ENCODE measurements at places on chromosomes 2 and 18.

DNA sequence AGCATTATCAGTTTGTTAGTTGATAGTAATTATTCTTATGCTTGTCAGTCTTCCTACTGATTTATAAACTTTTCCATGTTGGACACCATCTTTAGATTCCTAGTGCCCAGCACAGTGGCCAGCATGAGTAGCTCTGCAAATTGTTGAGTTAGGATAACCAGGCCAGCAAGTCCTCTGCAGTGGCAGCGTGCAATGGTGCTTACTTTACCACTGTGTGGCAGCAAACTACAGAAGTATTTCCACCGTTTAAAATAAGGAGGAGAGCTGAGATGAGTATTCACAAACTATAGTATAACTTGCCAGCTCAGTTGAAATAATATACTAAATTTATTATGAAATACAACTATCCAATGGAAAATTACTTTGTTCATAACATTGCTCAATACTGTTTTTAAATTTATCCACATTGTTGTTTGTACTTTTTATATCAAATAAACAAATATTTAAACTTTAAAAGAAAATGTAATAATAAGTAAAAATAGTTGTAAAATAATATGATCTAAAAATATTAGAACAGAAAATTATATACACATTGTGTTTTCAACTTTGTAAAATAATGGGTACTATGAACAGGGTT, 9.3 kb upstream of the THADA start:
- DNase-seq = no peak

- DNase-seq = no peak
Observed at GRCh38 chr18:37419866-37420265, 145.7 kb downstream of the CELF4 start.

DNA sequence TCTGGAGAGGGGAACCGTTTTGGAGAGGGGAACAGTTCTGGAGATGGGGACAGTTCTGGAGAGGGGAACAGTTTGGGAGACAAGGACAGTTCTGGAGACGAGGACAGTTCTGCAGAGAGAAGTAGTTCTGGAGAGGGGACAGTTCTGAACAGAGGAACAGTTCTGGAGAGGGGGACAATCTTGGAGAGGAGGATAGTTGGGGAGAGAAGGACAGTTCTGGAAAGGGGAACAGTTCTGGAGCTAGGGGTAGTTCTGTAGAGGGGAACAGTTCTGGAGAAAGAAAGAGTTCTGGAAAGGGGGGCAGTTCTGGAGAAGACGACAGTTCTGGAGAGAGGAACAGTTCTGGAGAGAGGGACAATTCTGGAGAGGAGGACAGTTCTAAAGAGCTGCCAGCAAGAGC, 745.9 kb downstream of the GALR1 start:
- DNase-seq = no peak

GRCh38 chr2:220455351-220455990, 828.0 kb downstream of the SLC4A3 start:
- no peak for DNase-seq

DNA sequence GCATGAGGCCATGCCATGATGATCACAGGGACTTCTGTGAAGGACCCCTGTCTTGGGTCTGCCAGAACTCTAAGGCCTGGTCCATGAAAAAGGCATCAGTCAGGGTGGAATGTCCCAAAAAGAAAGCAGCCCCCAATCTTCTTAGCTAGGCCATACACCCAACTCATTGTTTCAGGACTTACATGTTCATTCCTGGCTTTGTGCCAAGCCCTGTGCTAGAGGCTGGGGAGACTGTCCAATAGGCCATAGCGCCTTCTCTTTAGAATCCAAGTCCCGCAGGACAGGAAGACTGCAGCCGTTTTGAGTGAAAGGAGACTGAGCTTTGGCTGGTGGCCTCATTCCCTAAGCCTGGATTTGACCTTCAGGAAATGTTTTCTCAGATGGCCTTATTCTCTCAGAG, 247.3 kb downstream of the PRKCE start:
- no peak for DNase-seq

DNA sequence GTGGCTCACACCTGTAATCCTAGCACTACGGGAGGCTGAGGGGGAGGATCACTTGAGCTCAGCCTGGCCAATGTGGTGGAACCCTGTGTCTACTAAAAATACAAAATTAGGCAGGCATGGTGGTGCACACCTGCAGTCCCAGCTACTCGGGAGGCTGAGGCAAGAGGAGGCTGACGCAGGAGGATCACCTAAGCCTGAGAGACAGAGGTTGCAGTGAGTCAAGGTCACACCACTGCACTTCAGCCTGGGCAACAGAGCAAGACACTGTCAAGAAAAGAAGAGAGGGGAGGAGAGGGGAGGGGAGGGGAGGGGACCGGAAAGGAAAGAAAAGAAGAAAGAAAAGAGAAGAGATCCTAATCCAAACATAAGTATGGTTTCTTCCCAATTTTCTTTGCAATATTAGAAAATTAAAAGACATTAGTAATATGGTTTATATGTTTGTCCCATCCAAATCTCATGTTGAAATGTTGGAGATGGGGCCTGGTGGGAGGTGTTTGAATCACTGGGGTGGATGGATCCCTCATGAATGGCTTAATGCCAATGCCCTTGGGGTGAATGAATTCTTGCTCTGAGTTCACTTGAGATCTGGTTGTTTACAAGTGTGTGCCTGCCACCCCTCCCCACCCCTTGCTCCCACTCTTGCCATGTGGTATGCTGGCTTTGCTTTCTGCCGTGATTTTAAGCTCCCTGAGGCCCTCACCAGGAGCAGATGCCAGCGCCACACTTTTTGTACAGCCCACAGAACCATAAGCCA, 50.7 kb downstream of the TRIP12 start:
- DNase-seq = no peak

- no peak for DNase-seq
Observed at GRCh38 chr2:172097557-172098131, 5.1 kb downstream of the DLX2 start.

DNA sequence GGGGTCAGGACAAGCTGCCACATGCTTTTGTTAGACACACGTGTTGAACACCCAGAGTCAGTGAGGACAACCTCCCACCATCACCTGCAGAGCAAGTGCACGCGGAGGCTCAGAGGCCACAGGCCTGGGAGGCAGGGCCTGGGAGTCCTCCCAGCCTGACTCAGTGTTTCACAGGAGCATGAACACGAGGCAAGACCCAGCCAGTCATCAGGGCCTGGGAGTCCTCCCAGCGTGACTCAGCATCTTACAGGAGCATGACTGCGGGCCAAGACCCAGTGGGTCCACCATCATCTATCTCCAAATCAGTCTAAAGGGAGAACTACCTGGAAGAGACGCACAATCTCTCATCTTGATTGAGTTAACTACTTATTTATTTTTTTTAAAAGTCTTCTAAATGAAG, 112.6 kb upstream of the PXDN start:
- no peak for DNase-seq

DNA sequence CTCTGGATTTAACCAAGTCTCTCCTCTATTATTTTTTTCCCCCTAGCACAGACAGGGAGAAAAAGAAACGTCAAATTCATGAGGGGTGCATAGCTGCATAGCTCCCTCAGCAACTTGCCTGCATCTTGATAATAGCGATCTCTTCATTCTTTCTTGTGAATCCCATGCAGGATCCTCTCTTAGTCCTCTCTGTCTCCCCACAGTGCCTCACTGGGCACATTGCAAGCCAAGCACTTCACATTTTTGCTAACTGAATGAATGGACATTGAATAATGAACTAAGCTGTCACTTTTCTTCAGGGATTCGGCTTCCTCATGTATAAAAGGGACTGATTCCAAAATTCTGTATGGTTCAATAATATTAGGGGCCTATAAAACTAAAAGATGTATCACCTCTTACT, 2.9 kb upstream of the EPB41L3 start:
- DNase-seq = no peak

DNA sequence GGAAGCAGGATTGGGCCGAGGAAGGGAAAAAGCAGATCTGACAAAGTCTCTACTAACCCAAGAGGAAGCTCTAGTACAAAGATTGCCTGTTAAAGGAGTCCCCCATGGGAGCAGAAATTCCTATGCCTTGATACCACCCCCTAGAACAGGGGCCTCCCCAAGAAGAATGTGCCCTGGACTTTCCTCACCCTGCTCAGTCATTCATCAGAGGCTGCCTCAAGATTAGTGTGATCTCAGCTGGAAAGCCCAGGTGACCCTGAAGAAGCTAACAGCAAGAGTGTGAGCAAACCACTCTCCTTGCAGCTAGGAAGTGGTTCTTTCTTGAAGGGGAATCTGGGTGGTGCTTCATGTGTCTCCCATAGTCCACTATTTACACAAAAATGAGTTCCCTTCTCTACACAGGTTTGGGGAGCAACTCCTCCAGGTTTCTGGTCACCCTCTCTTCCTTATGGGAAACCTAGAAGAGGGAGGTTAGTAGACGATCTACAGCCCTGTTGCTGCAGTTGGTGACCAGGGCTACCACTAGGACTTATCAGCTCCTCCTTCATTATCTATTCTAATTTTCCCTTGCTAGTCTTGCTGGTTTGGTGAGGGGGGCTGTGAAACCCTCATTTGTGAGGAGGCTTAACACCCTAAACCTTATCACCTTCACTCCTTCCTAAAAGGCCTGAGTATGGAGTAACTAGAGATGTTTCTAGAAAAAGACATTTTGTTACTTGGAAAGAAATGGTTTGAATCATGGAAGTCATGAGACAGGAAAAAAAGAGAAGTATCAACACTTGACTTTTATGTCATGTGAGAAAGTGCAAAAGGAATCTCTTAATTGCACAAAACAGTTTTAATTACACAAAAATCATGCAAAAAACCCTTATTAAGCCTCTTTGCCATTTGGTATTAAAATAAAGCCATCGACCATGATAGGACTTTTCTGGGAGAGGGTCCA, 2.9 kb upstream of the WDR7 start:
- no peak for DNase-seq

GRCh38 chr2:142222715-142223114, 91.9 kb upstream of the LRP1B start:
- DNase-seq = no peak

DNA sequence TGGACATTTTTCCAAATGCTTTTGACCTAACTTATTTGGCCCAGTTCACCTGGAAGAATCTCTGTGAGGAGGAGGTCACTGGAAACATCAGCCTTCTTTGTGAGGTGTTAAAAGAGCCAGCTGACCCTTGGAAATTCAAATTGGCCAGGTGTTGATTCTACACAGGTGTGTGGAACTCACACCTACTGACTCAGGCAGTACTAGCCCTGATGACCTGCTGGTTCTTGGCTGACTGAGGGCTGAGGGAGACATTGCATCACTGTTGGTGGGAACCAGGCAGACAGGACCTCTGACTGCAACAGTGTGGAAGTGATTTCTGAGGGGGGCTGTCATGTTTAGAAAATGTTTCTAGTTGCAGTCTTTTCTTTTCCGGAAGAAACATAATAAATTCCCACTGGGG, 242.2 kb upstream of the LRRTM1 start:
- no peak for DNase-seq

DNA sequence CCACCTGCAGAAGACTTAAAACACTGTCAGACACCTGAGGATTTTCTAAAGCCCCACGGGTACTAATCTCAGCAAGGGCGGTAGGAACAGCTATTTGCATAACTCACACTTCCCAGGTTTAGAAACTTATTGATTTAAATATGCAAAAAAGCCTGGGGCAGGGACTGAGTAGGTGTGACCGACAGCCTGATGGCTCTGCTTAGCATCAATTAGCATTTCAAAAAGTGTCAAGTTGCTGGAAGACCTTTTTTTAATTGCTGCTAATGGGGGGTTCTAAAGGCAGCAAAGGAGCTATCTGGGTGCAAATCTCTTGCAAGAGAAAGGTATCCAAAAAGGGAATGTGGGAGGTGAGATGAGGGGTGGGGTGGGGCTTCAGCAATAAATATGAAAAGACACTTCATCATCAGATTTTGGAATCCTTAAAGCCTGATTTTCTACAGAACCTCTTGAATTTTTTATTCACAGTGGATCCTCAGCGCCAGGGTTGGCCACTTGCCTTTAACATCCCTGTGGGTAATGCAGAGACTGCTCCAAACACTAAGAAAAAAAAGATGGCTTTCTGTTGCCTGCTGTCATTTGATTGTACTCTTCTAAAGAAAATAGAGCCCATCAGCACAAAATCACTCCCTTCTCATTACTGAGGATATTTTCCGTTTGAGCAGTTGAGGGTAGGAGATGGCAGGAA, 121.1 kb upstream of the RMP24 start:
- DNase-seq = no peak

GRCh38 chr2:133382566-133382965, 185.7 kb downstream of the NCKAP5 start:
- no peak for DNase-seq

GRCh38 chr2:205130111-205130829, 552.0 kb upstream of the NRP2 start:
- DNase-seq = no peak

DNA sequence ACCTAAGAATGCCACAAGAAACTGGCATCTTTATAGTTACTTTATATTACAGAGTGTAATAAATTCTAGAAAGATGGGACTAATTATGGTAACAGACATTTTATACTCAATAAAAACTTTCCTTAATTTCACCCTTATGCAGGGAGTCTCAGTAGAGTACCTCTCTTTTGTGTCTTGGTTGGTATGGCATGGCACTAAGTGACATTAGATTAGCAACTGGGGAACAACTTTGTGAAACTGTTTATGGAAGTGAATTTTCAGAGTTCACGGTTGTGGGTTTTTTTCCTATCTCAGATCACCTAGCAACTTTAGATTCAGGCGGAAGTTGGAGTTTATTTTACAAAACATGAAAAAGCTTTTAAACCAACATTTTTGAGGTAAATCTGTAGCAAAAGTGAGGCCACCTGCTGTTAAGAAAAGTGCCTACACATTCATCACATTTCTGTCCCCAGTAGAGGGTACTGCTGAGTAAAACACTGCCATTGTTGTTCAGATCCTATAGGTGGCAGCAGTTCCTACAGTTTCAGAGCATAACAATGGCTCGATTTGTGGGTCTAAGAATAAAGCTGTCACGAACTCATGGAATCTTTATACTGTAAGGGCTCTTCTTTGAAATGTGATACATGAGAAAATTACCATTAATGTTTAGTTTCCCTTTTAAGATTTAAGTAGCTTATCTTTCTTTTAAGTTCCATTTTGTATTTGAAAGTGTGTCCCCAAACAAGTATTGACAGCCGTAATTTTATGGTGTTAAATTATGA, 117.6 kb downstream of the CAMKMT start:
- DNase-seq = no peak

DNA sequence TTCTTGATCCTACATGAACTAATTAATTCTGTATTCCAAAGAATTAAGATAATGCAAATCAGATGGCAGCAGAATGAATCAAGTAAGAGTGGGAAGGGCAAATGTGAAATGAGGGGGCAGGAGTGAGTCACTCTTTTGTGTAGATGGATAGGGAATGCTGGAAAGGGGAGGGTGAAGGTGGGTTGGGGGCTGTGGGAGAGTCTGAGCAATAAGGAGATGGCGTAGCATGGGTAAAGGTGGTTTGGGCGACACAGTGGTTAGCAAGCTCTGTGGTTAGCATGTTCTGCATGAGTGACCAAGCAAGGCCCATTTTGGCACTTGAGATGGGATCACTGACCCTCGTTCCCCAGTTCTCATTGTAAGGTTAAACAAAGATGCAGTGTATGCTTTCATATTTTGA, 20.4 kb downstream of the GPD2 start:
- no peak for DNase-seq

- no peak for DNase-seq
Observed at GRCh38 chr2:54639609-54640008, 83.9 kb upstream of the EML6 start.
